NCI-H524 (cell line): ENCODE measurements at places on chromosomes 13 and 19.

- no peak for DNase-seq
Measured at GRCh38 chr19:32407004-32407992, 1.7 kb downstream of the DPY19L3 start.

GRCh38 chr19:20414120-20414519, 151.5 kb downstream of the ZNF737 start:
- DNase-seq: no peak

DNA sequence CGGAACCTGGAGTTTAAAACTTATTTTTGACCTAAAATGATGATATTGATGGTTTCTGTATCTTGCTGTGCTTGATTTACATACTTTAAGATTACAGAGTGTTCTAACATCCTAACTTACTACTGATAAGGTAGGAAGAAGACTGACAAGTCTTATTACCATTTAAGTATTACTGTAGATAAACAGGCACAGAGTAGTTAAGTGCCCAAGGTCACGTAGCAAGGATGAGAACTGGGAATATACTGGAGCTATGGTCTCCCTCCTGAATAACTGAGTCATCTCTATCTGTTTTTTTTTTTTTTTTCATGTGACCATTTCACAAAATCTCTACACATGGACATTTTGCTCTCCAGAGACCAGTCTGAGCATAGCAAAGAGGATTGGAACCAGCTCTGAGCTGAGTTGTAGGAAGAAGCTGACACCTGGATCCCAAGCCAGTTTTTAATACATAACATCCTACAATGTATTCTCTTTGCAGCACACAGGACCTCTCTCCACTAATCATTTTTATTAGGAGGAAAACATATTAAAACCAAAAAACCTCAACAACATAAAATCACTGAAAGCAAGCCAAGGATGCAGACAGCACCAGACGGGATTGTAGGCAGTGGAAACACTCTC, 173.5 kb downstream of the DNAJC15 start:
- DNase-seq: no peak

DNA sequence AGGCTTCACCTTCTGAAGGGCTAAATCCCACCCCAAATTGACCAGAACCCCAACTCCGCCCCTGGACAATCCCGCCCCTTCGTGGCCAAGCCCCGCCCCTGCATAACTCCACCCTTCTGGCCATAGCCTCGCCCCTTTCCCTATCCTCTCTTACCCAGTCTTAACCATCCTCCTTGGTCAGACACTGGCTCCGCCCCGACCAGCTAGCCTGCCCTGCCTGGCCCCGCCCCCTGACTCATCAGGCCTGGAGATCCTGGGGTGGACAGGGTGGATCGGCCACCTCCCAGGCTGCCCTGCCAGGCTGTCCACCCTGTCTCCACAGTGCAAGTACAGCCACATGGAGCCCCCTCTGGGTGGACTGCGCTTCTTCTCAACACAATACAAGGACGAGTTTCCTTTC, 8.0 kb upstream of the ZNF358 start:
- DNase-seq: no peak

DNA sequence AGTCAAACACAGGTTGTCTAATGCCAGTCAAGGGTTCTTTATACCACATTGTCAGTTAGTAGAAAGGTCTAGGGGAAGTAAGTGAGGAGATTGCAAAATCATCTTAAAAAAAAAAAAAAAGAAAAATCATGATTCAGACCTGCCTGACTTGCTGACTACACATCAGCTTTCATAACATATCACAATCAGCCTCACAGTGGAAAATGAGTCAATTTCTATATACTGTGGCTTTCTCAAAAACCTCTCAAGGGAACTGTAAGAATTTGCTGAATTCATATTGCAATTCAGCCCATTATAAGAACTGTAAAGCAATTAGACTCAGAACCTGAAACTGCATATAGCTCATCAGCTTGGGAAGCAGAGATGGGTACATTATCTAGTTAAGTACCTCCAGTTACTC, 75.3 kb upstream of the GPC6 start:
- DNase-seq: no peak

DNA sequence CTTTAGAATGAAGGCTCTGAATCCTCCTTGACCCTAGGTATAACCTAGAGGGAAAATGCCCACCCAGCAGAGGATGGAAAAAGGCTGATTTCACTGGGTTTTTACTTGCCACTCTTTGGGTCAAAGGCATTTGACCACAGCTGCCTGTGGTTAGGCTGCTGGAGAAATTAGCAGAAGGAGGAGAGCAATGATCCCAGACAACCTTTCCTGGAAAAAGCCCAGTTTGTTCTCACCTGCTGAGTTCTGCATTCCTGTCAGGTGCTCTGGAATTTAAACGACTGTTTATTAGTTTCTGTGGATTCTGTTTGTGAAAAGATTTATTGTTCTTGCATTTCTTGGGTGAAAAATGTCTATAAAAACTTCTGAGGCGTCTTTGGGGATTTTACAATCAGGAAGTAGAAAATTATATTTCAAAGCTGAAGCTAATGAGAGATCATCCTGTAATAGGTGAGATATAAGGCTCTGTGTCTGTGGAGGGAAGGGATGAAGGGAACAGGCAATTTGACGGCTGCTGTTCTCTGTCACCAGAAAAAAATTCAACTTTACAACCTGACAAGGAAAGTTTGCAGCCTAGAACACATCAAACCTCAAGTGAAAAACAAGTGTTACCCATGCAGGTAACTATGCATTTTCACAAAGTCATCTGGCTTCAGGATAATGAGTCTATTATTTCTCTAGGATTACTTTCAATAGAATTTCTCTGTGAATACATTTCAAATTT, 519.7 kb downstream of the DIAPH3 start:
- no peak for DNase-seq

GRCh38 chr13:93001866-93002461, 224.6 kb upstream of the GPC6 start:
- no peak for DNase-seq

GRCh38 chr13:90686442-90686841, 661.0 kb upstream of the MIR17HG start:
- no peak for DNase-seq

DNA sequence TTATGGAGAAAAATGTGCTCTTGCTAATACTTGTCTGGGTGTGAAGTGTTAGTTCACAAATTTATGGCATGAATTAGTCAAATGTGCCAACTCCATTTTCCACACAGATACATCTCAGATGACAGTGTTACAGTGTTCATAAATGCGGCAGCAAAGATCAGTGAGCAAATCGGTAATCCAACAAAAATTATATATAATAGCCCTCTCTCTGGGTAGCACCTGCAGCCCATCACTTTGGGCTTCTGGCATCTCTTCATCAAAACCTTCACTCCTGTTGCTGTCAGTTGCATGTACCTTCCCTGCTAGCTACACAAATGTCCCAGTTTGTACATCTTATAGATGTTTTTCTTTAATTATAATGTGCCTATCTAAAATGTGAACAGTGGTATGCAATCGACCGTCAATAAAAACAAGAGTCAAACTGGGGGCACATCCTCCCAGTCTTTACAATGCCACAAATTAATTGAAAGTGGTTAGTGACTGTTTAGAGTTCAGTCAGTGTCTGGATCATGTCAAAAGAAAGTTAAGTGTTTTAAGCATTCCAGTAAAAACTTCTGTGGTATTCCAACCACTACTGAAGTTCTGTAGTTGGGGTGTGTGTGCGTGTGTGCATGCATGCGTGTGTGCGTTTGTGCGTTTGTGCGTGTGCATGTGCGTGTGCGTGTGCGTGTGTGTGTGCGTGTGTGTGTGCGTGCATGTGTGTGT, 448.9 kb downstream of the DCT start:
- DNase-seq: no peak

DNA sequence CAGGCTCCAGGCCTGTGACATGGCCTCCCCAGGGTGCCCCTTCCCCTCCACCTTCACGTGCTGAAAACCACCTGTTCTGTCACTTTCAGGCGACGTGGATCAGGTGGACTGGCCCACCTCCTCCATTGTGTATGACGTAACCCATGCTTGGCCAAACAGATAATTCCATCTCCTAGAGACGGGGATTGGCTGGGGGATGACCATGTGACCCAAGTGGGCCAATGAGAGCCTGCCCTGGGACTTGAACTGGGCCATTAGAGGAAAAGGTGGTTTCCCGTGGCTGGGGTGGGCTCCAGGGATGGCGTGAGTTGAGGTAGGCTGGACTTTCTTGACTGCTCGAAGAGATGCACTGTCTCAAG, 3.6 kb upstream of the ADAMTSL5 start:
- no peak for DNase-seq

DNA sequence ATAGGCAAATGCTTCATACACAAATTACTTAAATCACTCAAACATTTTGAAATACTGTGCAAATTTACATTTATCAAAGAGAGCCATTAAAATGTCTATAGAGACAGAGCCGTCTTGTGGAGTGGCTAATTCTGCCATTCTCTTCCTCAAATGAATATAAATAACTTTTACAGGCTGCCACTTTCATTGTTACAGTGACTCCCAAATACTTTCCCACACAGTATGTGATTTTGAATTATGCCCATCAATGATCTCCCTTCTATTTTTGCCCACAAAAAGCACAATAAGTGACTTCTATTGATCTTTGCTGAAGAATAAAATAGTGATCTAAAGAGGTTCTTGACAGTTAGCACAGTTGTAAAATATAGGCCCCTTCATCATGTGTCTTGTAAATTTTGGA, 1244.9 kb downstream of the PCDH17 start:
- no peak for DNase-seq

- DNase-seq: no peak
Measured at GRCh38 chr13:40149611-40150274, 494.3 kb downstream of the COG6 start.

GRCh38 chr13:30881191-30881651, 24.9 kb upstream of the MEDAG start:
- DNase-seq: no peak

DNA sequence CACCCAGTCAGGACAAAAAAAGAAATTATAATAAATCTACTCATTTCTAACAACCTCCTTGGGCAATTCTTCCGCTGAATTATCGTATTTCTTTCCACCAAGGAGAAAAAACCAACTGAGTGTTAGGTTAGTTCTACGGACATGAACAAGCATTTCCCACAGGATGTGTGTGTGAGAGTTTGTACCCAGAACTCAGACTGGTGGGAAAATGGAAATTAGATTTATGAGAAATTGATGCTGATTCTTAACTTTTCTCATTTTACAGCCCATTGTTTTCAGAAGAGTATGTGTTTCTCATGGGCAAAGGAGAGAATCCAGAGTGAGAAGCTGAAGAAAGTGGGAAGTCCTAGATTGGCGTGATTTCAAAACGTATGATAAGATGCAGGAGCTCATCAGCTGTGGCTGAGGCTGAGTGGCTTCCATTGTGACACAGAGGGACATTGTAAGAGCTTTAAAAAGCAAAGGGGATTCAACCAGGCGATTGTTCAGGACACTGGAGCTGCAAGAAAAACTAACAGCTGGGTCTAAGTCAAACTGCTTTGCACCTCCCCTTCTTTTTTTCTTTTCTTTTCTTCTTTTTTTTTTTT, 184.7 kb upstream of the ARGLU1 start:
- DNase-seq: no peak

- DNase-seq: peak; percentile 47
Measured at GRCh38 chr19:46786236-46787039, 2.0 kb downstream of the SLC1A5 start.

DNA sequence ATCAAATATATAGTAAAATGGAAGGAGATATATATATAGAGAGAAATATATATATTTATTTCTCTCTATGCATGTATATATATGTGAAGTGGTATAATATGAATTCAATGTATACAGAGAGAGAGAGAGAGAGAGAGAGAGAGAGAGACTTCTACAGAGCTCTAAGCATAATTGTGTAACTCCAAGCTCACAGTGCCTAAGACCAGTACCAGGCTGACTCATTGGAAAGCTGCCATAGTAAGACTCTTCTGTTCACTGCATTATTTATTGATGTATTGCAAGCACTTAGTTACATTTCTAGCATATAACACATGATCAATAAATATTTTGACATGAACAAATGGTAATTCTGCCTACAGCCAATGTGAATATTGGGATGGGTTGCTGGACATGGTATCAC, 1734.7 kb downstream of the SLITRK1 start:
- no peak for DNase-seq

- DNase-seq: no peak
Measured at GRCh38 chr19:46124638-46125115, at the start of gene IGFL3. Gene IGFL3 (minus strand): TSS chr19:46124688. CDS start chr19:46124649, 39 bp downstream.

GRCh38 chr19:33414667-33415605, 41.4 kb downstream of the CEBPG start:
- no peak for DNase-seq

DNA sequence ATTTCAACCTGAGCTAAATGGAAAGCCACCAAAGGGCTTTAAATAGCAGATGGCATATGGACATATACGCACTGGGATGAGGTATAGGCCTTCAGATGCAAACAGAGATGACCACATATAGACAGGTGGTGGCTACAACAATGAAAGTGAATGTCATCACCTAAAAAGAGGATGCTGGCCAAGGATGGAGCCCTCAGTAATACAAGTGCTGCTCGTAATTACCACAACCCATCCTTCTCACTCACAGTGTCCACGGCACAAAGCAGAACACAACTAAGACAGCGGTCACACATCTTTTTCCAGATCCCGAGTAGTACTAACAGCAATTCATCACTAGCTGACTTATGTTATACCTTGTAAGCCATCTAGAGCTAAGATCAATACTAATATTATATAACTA, 18.2 kb upstream of the DOCK9 start:
- no peak for DNase-seq

DNA sequence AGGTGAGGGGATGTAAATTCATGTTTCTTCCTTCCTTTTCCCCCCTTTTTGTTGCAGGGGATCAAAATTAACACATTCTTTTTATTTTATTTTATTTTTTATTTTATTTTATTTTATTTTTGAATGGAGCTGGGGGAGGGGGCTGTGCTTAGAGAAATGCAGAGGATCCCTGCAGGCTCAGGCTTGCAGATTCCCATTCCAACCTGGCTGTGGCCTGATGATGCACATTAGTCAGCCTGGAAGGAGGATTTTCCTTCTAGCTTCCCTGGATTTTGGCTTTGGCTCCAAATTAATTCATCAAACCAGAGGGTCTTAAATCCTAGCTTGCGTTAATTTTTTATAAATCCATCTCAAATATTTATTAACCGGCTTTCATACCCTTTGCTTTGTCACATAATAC, 67.0 kb downstream of the FREM2 start:
- DNase-seq: no peak

- no peak for DNase-seq
Measured at GRCh38 chr19:18089726-18090125, 3.0 kb upstream of the IL12RB1 start.

DNA sequence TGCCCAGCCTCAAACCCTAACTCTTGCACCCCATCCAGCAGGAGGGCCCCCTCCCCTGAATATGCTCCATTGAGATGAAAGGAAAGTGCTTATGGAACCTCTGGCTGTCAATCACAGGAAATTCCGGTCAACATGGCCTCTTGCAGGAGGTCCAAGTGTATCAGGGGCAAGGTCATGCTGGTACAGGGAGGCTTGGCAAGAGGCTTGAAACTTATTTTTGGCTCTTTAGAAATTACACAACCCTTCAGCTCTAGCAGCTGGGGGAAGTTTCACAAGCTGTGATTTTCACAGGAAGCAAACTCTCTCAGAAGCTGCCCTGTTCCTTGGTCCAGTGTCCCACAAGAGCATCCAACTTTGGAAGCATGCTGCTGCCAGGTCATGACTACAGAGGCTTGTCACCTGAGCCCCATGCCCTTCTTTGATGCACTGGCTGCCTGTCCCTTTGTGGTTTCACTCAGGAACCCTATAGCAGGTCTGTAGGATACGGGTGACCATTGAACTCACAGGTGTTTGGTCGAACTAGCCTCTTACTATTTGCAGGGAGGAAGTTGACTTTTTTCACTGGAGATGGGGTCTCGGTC, 8.4 kb downstream of the ASF1B start:
- DNase-seq: no peak

GRCh38 chr13:19862481-19863313, 752 bp downstream of the ZMYM5 start:
- DNase-seq: peak; percentile 41
